Ecto neural progenitor cell (in vitro differentiated cells): ENCODE measurements at places on chromosomes 4 and X.

- DNase-seq, result no peak
These were observed 68.7 kb downstream of the SUPT20HL2 start for GRCh38 chrX:24245202-24245601.

- no peak for DNase-seq
These were observed 49.4 kb downstream of the UGT2B10 start for GRCh38 chr4:68865188-68865638.

DNA sequence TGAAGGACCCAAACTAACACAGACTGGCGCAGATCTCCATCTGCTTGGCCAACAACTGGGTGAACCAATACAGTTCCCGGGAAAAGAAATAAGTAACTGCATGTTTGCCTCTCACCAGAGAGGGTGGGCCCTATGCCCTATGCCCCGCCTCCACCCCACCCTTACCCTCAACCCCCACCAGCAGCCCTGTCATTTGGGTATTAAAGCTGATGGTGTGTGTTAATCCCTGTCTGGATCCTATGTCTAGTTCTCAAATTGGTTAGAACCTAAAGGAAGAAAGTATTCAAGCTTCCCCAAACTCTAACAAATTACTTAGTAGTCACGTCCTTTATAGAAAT is 19.0 kb downstream of the SMPX start:
- DNase-seq, result no peak

- no peak for DNase-seq
These were observed 112.5 kb downstream of the SH3KBP1 start for GRCh38 chrX:19774905-19775304.

DNA sequence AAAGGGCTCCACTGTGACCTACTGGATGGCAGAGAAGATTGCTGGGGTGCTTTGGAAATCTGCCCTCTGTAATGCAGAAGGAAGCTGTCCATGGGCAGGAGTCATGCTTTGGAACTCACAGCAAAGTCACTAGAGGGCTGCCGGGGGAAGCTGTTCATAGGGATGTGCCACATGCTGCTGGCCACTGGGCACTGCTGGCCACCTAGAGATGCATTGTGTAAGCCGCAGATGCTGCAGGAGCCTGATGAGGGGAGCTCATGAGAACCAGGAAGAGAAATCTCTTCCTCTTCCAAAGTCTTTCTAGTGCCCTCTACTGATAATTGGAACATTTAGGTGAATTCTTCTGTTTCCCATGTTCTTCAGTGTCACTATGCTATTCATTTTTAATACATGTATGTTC is 31.2 kb upstream of the UXT start:
- no peak for DNase-seq

DNA sequence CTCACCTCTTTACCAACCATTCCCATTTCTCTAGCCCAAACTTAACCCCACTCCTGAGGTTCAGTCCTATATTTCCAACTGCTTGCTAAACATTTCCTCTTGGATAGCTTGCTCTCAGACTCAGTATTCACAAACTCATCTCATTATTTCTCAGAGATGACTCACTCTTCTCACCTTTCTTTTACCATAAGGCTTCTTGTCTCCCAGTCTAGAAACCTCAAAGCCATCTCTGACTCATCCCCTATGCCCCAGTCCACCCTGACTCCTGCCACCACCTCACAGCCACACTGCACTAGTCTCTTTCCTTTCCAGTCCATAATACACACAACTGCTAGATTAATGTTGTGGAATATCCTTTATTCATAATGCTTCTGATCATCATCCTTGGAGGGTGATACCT is 4.8 kb downstream of the FRMPD3 start:
- no peak for DNase-seq
